ENCODE measurements at places on chromosomes 16 and 17. TPM values are rescaled to one million over a fixed set of nuclear protein-coding genes. Genes with fewer than 3 reads are reported as not detected.

DNA sequence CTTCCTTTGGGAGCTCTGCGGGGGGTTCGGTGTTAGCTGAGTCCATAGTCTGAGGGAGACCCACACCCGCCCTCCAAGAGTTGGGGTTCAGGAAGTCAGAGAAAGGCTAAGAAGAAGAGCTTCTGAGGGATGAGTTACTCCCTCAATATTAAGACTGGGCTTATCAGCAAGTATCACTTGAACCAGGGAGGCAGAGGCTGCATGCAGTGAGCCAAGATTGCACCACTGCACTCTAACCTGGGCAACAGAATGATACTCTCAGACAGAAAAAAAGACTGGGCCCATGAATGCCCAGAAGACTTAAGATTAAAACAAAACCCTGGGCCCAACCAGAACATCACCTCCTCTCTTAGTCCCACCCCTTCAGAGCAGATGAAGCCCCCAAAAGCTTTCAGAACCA is 6.0 kb downstream of the NKIRAS2 start:
- DNase-seq, result no peak

DNA sequence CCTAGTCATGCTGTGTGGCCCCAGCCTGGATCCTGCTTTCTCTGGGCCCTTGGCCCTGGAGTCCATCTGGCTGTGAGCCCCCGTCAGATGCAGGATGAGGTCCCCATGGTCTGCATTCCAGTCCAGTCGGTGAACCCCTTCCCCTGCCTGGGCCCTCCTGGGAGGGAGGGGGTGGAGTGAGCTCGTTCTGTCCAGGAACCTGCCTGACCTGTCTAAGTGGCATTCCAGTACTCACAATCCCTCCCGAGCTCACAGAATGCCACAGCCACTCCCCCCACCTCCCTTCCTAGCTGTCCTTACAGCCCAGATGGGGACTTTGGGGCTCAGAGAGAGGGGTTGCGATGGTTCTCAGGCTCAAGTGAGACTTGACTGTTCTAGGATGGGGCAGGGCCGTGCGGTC is 15.5 kb downstream of the SPNS2 start:
- no peak for DNase-seq

The TAF15 gene
- 312 TPM for total RNA-seq

GRCh38 chr16:88926374-88926990 is 50.5 kb downstream of the CBFA2T3 start:
- no peak for DNase-seq

DNA sequence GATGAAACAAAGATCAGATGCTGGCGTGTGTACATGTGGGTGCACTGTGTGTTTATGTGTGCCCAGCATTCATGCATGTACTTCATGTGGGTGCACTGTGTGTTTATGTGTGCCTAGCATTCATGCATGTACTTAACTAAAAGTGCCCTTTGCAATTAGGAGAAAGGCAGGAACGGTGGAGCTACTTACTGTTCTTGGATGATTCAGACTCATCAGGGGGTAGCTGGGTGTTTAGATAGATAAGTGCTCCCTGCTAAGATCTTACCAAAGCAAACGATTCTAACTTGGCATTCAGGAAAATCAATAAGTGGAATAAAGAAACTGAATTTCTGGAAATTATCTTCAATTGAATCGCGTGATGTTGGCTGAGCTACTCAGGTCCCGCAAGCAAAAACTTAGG is 8.6 kb upstream of the MYH2 start:
- no peak for DNase-seq

The HOXB9 gene
- 15.0 TPM for total RNA-seq

- no peak for DNase-seq
Observed at GRCh38 chr17:71276079-71276478, 844.7 kb upstream of the SOX9 start.

GRCh38 chr17:40470932-40471828 is 27.9 kb downstream of the IGFBP4 start:
- DNase-seq, result no peak

GRCh38 chr16:68492543-68493411 is 44.5 kb upstream of the SMPD3 start:
- DNase-seq, result no peak

DNA sequence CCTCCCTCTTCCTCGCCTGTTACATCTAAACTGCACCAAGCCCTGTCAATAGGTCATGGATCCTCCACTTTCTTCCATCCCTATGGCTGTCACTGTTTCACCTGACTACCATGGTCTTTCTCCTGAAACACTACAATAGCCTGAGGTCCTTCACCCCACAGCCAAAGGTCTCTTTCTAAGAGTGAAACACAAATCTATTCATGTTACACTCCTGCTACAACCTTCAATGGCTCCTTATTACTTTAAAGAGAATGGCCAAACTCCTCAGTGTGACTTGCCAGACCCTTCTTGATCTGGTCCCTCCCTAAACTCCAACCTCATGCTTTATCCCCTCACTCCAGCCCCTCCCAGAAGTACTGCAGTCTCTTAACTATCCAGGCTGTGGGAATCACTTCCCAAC is 618 bp upstream of the PIK3R6 start:
- no peak for DNase-seq

- peak; percentile 55 for DNase-seq
Observed at GRCh38 chr17:81870131-81870980, 781 bp downstream of the ARHGDIA start.

DNA sequence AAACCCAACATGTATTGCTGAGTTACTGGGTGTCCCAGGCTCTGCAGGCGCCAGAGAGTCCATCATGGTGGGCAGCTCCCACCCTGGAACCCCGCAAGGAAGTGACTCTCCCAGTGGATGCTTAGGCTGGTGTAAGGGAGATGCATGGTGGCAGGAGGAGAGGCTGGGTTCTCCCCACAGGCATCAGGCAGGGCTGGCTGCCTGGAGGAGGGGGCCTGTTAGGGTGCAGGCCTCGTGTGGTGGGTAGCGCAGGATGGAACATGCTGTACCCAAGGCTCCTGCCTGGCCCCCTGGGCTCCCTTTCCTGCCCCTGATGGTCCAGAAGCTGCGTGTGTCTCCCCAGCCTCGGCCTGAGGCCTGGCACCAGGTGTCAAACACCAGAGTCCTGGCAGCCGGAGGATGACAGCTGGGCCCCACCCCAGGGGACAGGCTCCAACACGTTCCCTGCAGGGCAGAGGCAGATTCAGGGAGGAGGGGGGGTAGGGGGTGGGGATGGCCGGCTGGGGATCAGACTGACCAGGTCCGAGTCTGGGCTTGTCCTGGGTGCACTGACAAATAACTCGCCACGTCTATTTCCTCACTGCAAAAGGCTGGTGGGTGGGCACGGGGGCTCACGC is 40.2 kb upstream of the CIBAR2 start:
- no peak for DNase-seq

DNA sequence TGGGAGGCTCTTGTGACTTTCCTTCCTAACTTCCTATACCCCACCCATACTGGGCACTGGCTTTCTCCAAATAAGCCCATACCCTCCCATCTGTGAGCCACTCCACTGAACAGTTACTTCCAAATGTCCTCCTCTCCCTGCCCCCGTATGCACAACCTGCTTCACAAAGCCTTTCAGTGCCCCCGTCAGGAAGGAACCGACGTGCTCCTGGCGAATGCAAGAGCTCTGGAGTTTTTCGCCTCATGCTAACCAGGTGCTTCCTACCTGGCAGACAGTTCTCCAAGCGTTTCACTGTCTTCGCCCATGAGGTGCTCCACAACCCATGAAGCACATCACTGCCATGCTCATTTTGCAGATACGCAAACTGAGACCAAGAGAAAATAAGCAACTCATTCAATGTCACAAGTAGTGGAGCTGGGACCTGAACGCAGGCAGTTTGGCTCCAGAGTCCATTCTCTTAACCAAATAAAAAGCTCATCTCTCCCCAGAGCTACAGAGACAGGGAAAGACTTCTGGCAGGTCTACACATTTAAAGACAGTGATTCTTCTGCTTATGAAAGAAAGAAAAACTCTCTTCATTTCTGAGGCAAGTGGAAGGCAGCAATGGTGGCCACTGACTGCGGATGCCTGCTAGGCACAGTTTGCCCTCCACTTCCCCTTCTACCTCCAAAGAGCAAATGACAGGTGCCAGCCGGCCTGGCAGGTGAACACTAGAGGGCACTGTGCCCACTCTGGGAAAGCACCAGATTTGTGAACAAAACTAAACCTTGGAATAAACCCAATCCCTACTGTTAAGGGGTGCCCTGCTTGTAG is 23.8 kb downstream of the SPHK1 start:
- DNase-seq, result peak; percentile 70

DNA sequence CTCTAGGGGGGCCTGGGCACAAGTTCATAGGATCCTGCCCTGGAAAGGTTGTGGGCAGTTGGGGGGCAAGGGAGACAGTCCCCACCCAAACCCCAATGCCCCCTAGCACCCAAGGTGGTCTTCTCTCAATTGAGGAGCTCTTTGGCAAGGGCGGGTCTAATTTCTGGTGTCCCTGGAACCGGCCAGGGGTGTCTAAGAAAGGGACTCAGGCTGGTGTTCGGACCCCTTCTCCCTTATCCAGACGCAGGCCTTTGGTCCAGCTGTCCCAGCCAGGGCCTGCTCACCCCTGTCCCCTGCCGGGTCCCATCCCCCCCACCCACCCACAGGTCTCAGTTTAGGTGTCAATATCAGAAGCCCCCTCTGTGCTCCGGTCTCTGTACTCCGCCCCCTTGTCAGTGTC is 860 bp upstream of the ARHGDIG start:
- no peak for DNase-seq

DNA sequence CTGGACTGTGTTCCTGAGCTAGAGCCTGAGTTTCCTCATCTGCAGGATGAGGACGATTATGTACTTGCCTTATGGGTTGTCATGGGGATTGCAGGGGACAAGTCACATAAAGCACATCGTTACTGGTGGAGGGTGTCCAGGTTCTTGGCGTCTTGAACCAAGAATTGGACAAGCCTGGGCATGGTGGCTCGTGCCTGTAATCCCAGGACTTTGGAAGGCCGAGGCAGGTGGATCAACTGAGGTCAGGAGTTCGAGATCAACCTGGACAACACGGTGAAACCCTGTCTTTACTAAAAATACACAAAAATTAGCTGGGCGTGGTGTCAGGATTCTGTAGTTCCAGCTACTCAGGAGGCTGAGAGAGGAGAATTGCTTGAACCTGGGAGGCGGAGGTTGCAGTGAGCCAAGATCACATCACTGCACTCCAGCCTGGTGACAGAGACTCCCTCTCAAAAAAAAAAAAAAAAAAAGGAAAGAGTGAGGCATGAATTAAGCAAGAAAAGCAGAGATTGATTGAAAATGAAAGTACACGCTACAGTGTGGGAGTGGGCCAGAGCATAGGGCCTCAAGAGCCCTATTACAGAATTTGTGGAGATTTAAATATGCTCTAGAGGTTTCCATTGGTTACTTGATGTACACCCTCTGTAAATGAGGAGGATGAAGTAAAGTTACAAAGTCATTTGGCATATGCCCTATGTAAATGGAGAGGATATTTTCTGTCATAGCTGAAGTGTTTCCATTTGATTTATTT is 30.7 kb downstream of the ADGRG5 start:
- peak; percentile 27 for DNase-seq

- DNase-seq, result no peak
Observed at GRCh38 chr16:89709716-89710432, 8.4 kb upstream of the SPATA2L start.

DNA sequence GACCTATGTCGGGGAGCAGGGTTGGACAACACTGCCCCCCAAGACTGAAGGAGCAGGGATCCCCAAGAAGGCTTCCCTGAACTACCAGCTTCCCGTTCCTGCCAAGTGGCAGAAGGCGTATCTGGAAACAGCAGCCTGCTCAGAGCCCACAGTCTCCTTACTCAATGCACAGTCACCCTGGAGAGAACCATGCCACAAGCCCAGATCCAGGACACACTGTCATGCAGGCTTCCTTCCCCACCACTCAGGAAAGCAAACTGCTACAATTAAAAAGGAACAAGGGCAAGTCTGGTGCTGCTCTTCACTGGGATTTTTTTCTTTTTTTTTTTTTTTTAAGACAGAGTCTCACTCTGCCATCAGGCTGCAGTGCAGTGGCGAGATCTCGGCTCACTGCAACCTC is 8.2 kb downstream of the WDR45B start:
- DNase-seq, result no peak

- no peak for DNase-seq
Observed at GRCh38 chr16:81618661-81619060, 160.4 kb upstream of the PLCG2 start.

The GLP2R gene
- not detected for total RNA-seq

DNA sequence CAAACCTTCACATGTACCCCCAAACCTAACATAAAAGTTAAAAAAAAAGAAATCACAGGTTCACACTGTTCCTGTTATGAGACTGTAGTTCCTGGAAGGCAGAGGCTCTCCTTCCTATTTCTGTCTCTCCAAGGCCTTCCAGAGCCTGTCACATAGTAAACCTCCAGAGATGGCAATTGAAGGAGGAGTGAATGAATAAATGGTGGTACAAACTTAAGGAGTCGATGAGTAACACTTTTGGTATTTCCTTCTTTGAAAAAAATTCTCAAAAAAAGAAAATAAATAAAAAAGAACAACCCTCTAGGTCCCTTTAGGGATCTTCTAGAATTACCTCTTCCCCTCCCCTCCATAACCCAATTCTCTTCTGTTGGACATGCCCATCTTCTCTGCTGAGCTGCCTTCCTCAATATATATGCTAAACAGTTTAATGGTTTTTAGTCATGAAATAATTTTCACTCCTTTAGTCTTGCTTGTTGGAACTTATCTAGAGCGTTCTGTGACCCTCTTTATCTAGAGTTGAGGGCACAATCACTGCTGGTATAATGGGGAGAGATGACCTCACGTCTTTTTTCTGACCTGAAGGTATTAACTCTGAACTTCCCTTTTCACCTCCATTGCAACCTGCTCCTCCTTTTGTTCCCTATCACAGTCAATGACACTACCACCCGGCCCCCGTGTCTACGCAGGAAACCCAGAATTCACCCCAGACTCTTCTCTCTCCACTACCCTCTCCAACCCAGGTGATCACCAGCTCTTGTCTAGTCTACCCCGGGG is 1.7 kb upstream of the TAF15 start:
- DNase-seq, result no peak

DNA sequence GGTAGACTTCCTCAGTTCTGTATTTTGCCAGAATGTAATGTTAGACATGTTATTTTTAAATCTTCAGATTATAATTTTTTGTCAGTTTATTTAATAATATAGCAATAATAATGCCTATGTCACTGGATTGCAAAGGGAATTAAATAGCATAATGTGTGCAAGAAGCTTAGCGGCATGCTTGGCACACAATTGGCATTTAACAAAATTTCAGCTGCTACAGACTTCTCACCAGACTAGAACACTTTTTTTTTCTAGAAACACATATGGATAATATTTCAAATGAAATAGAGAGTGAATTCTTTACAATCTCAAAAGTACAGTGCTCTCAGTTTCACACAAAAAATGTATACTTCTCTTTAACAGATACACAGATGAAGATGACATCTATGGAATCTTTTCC is 757.4 kb downstream of the CDH11 start:
- DNase-seq, result no peak

The NPIPB6 gene
- total RNA-seq, result 2.9 TPM

GRCh38 chr16:85570213-85570734 is 42.8 kb upstream of the GSE1 start:
- peak; percentile 46 for DNase-seq

Measured in activated T-cell treated with anti-CD3 and anti-CD28 coated beads, Interleukin-2, amount 50 U/mL, for 72 hours (primary cell).